ENCODE measurements at places on chromosomes 4 and X.

- DNase-seq, result no peak
Measured at GRCh38 chrX:134075894-134076718, 90.7 kb upstream of the GPC3 start.

GRCh38 chrX:118760025-118760424, 32.6 kb downstream of the IL13RA1 start:
- DNase-seq, result no peak

GRCh38 chr4:105306820-105307219, 160.1 kb downstream of the TET2 start:
- DNase-seq, result no peak

- DNase-seq, result peak; percentile 55
Measured at GRCh38 chrX:29666366-29666765, 549.0 kb upstream of the MAGEB2 start.

DNA sequence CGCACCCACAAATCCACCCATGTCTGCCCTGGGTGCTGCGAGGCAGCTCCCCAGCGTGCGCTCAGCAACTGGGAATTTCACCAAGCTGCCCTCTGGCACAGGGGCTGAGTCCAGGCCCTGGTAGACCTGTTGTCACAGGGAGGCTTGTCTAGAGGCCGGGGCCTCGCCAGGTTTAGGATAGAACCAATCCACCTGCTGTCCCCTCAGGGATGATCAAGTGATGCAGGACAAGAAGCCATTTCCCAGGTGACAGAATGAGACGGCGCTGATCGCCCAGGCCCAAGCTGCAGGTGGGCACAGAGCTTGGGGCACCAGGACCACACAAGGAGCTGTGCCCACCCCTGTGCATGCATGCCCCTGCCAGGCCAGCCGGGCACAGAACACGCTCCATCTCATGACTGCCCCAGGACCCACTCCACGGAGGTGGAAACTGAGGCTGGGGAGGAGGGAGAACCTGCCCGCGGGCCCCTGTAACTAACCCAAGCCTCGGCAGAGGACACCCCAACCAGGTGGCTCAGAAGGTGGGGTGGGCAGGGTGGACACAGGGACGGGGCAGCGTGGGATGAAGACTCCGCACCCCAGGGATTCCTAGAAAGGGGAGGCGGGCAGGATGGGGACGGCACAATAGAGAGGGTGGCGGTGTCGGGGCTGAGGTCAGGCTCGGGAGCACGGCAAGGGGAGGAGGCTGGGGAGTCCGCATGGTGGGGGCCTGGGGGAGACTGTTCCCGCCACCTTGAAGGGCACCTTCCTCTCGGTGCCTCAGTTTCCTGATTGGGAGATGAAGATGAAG, 78.0 kb downstream of the ZFYVE28 start:
- no peak for DNase-seq

DNA sequence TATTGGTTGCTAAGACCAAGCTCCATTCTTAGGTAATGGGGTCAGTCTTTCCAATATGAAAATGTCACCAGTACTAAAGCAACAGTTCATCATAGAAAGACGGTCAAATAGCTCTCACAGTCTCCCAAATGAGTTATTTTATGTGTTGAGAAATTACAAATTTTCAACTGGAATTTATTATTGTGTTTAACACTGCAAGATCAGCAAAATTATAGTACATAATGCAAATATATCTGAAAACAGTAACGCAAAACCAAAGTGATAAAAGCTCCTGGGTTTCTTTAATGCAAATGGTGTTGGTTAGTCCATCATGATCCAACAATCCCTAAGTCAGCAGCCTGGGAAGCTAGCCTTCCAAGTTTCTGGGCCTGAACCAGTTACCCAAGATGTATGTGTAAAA, 61.5 kb upstream of the EGFL6 start:
- DNase-seq, result no peak

GRCh38 chrX:1502241-1502640, 34.7 kb downstream of the P2RY8 start:
- DNase-seq, result no peak

- peak; percentile 65 for DNase-seq
Measured at GRCh38 chr4:155780775-155781174, 22.0 kb downstream of the GUCY1B1 start.

DNA sequence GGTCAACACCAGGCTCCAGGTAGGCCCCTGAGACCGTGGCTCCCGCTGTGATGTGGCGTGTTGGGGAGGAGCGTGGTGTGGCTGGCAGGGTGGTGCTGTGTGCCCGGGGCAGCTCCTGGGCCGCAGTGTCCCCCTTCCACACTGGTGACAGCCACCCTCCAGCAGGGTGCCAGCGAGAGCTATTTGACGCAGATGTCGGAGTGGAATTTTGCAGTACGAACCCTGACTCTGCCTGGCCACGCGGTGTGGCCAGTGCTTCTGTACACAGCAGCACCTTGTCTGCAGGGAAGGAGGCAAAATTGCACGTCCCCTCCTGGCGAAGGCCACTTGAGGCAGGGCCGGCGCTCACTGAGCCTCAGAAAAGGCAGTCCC, 53.2 kb downstream of the CPZ start:
- DNase-seq, result no peak

DNA sequence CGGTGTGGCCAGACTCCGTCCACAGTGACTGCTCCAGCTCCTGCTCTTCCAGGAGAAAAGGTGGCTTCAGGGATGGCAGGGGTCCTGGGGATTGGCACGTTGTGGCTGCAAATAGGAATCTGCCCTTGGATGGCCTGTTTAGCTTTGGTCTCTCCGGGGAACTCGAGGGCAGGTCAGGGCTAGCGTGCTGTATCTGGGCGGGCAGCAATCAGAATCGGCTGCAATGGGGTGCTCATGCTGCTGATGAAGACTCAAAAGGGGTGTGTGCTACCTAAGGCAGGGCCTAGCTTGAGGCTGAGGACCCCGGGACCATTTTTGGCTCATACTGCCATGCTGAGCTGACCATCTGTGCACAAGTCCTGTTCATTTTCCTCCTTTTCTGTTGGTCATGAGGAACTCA, 51.3 kb downstream of the RGS12 start:
- no peak for DNase-seq

DNA sequence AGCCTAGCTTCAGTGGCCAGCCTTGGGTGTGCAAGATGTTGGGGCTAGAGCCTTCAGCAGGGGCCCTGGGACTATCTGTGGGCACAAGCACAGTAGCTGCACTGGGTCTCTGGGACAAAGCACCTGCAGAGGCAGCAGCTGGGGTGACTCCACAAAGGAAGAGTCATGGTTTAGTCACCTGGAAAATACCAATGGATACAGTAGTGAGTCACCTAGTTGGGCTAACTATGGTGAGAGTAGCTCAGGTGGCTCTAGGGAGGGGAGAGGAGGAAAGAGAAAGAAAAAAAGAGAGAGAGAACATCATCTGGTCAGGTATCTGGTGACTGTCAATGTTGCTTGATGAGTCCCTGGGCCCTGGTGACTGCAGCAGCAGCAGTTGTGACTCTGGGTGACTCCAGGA, 72.9 kb upstream of the SPIN4 start:
- no peak for DNase-seq

DNA sequence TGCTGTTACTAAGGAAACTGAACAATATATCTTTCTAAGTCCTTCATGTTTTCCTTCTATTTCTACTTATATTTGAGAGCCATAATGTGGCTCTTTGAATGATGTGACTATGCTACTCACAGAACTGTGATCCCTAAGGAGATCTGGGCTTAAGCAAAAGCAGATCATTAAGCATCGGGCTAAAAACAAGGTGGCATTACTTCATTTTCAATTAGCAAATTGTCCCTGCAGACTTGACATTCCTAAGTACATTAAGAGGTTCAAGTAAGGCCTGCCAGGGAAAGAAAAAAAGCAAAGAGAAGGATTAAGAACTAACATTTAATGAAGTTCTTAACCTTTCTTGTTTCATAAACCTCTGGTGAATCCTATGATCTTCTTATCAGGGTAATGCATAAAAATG, 447.6 kb downstream of the PDGFC start:
- no peak for DNase-seq
